ENCODE measurements at places on chromosomes 2 and 18.

DNA sequence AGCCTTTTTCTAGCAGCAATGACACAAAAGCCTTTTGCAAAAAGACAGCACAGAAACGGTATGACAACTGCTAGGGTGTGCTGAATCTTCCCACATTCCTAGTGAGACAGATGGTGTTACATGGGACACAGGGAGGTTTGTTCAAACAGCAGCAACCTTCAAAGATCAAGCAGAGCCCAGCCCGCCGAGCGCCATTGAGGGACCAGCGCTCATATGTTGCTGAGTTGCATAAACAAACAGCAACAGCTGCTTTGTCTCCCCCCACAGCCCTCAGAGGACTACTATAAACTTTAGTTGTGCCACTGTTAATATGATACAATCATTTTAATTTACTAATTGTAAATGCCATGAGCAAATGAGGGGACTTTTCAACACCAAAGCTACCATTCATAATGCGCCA, 117.7 kb downstream of the ZEB2 start:
- peak; percentile 37 for DNase-seq

DNA sequence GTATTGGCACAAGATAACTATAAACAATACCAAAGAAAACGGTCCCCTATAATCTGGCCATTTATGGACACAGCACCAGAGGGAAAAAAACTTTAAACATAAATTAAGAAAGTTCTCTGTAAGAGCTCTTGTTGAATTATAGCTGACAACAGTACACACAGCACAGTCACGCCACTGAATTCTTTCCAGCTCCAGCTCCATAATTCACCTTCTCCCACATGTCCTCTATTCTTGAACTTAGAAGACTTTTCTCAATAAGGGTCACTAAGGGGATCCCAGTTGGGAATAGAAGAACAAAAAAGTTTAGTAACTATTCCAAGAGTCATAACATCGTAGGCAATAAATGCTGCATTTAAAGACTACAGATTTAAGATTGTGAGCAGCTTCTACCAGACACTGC, 124.6 kb upstream of the CYP1B1 start:
- DNase-seq, result no peak

GRCh38 chr18:61973273-61974115, 80.7 kb upstream of the RNF152 start:
- DNase-seq, result no peak

DNA sequence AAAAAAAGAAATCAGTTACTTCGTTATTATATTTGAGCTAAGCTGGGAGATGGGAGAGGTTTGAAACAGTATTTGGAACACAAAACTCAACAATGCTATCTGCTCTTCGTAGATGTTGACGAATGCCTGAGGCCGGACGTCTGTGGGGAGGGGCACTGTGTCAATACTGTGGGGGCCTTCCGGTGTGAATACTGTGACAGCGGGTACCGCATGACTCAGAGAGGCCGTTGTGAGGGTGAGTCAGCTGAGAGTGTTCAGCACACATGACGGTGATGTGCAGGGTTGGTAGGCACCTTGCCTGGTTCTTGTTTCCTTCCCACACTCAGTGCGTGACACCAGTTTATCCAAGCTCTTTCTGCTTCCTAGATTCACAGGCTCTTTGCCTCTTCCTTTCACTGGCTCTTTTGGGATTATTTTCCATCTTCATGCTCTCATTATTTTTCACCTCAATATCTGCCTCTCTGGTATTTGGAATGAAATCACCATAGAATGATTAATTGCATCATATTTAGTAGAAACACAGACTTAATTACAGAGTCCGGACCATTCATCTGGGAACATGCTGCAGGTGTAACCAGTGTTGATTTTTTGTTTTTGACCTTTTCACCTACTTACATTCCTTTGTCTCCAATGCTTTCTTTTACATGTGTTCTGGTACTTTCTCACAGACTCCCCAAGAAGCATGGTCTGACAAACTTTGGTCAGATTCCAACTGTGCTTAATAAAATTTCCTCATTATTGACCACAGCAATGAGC, 200.6 kb upstream of the RASGRP3 start:
- peak; percentile 70 for DNase-seq

DNA sequence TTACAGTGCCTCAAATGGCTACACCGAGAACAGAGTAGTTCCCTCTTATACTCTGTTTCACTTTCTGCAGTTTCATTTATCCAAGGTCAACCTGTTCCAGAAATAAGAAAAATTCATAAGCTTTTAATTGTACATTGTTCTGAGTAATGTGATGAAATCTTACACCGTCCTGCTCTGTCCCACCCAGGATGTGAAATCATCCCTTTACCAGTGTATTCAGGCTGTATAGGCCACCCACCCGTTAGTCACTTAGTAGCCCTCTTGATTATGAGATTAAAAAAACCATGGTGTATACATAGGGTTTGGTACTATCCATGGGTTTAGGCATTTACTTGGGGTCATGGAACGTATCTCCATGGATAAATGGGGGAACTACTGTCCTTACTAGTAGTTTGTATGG, 29.8 kb downstream of the STARD6 start:
- no peak for DNase-seq

Measured in right cardiac atrium (tissue), 5 donors.